WTC11 (cell line): ENCODE measurements at places on chromosomes 16 and 17. TPM values are rescaled to one million over a fixed set of nuclear protein-coding genes. Genes with fewer than 3 reads are reported as not detected.
A peak's percentile ranks its signal among the peaks of the same experiment; 100 is the strongest.

DNA sequence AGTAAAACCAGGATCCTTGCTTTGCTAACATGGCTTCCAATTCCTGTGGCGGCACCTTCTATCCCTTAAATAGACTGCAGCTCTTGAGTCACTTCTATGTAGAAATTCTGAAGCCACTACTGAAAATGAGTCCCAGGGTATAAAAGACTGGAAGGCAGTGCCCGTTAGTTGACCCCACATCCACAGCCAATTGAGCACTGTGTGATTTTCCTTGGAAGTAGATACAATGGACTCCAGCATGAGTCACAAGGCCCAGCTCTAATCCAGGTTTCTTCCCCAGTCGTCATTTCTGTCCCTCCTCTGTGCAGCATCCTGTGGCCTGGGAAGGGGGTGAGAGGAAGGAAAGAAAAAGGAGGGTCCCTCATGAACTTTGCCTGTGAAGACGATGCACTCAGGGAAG, 69.5 kb downstream of the HLF start:
- no peak overlapping the region for H3K27ac ChIP-seq
- no peaks in the 10 kb centered on the region for H3K36me3 ChIP-seq
- peaks cover 21% of the 10 kb centered on the region for H3K4me1 ChIP-seq

DNA sequence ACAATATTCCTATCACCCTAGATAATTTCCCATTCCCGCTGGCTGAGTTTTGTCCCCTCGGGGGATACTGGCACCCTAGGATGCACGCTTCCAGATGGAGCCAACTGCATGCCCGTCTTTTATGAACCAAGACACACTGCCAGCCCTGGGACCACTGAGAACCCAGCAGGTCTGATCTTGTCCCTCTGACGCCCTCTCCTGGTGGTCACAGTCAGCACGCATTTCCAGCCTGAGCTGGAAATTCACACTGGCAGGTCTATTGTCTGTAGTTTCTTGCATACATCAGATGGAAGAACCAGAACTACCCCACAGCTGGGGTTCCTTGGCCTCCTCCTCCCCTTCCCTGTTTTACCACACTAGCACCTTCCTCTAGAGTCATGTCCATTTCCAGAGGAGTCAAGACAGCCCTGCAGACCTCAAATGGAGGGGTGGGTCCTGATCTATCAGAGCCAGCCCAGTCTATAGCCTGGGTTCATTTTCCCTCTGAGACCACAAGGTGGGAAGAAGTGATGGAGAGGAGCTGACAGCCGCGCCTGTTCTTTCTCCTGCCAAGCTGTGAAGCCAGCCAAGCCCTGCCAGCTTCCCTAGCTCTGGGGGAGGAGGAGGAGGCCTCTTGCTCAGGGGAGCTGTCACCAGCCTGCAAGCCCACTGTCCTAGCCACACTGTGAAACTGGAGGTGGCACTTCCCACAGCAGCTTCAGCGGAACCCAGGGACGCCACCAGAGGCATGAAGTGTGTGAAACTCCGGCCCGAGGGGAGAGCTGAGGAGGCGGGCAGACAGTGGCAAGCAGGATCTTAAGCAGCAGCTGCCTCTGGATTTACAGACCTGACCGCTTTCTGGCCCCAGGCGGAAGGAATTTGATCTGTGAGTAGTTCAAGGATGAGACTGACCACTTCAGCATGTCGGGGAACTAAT, 29.3 kb downstream of the MXRA7 start:
- H3K27ac ChIP-seq, result no peak overlapping the region
- H3K4me1 ChIP-seq, result peaks cover 4% of the 10 kb centered on the region
- H3K4me3 ChIP-seq, result no peak overlapping the region
- H3K36me3 ChIP-seq, result no peaks in the 10 kb centered on the region

DNA sequence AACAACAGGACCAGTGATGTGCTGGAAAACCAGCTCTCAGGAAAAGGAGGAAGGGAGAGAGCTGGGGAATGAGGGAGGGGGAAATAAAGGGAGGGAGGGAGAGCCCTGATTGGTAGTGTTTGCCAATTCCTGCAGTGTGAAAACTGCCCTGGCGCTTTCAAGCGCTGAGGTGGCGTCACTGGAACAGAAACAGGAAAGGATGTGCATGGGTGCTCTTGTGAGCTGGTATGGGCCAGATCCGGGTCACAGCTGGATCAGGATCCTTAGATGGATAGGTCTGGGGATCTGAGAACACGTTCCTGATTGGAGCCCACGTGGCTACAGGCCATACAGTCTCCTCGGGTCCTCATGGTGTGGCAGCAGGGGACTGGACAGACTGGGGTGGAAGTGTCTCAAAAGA, 16.7 kb upstream of the MLKL start:
- H3K27me3 ChIP-seq, result no peaks in the 10 kb centered on the region
- no peaks in the 10 kb centered on the region for H3K36me3 ChIP-seq
- H3K27ac ChIP-seq, result no peak overlapping the region
- no peaks in the 10 kb centered on the region for H3K4me1 ChIP-seq
- no peak overlapping the region for H3K4me3 ChIP-seq

DNA sequence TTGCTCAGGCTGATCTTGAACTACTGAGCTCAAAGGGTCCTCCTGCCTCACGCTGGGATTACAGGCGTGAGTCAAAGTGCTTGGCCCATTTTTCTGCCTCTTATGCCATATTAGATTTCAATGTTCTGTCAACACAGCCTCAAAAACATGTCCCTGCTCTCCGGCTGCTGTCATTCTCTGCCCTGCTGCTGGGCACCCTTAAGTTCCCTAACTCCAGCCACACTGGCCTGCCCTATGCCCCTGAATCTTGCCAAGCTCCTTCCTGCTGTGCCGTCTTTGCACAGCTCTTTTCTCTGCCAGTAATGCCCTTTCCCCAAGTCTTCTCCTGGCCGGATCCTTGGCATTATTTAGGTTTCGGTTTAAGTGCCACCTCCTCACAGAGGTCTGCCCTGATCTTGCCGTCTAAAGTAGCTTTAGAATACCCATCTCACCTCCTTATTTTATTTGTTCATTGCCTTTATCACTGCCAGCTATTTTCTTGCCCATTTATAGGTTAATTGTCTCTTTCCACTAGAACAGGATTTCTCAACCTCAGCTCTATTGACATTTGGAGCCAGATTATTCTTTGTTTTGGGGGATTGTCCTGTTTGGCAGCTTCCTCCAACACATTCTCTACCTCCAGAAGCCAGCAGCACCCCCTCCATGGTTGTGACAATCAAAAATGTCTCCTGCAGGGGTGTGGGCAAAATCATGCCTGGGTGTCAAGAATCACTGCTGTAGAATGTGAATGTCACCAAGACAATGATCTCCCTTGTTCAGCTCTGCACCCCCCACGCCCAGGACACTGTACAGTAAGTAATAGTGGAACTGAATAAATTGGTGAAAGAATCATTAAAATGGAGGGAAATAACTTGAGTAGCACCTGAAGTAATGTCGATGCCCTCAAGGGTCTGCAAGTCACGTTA, 168.2 kb downstream of the CYLD start:
- DNase-seq, result no peak
- H3K27ac ChIP-seq, result no peak overlapping the region
- H3K36me3 ChIP-seq, result no peaks in the 10 kb centered on the region
- H3K27me3 ChIP-seq, result no peaks in the 10 kb centered on the region

GRCh38 chr17:69060822-69061221, at the start of gene ABCA9:
ABCA9 (minus strand) TSS chr17:69060927; CDS start chr17:69051126, 9,801 bp downstream.
- H3K4me3 ChIP-seq, result no peak within 1 kb of the TSS
- DNase-seq, result no peak
- H3K4me1 ChIP-seq, result peaks cover 4% of the 10 kb centered on the region; the same call in 1 of the 2 replicates
- H3K27ac ChIP-seq, result no peak within 1 kb of the TSS
- H3K36me3 ChIP-seq, result no peaks in the 10 kb centered on the region

- H3K4me1 ChIP-seq, result peaks cover 18% of the 10 kb centered on the region
- H3K4me3 ChIP-seq, result peak overlapping the region; percentile 83
- H3K36me3 ChIP-seq, result peaks cover 2% of the 10 kb centered on the region; the same call in 1 of the 2 replicates
- DNase-seq, result peak; percentile 41
- H3K27ac ChIP-seq, result peak overlapping the region; percentile 70
- no peaks in the 10 kb centered on the region for H3K27me3 ChIP-seq
These were observed 27.1 kb downstream of the GNPTG start for GRCh38 chr16:1378804-1379303.

- no peak overlapping the region for H3K4me3 ChIP-seq
- H3K27me3 ChIP-seq, result no peaks in the 10 kb centered on the region
- no peak for DNase-seq
- H3K4me1 ChIP-seq, result peaks cover 9% of the 10 kb centered on the region
- H3K27ac ChIP-seq, result no peak overlapping the region
- H3K36me3 ChIP-seq, result peaks cover 7% of the 10 kb centered on the region; the same call in 1 of the 2 replicates
These were observed 85.2 kb downstream of the ABR start for GRCh38 chr17:1094591-1094990.

GRCh38 chr17:56983366-56983765, 5.4 kb downstream of the SCPEP1 start:
- no peak overlapping the region for H3K4me3 ChIP-seq
- H3K36me3 ChIP-seq, result peaks cover 29% of the 10 kb centered on the region
- H3K4me1 ChIP-seq, result peaks cover 29% of the 10 kb centered on the region
- no peak overlapping the region for H3K27ac ChIP-seq
- DNase-seq, result no peak
- H3K27me3 ChIP-seq, result no peaks in the 10 kb centered on the region

DNA sequence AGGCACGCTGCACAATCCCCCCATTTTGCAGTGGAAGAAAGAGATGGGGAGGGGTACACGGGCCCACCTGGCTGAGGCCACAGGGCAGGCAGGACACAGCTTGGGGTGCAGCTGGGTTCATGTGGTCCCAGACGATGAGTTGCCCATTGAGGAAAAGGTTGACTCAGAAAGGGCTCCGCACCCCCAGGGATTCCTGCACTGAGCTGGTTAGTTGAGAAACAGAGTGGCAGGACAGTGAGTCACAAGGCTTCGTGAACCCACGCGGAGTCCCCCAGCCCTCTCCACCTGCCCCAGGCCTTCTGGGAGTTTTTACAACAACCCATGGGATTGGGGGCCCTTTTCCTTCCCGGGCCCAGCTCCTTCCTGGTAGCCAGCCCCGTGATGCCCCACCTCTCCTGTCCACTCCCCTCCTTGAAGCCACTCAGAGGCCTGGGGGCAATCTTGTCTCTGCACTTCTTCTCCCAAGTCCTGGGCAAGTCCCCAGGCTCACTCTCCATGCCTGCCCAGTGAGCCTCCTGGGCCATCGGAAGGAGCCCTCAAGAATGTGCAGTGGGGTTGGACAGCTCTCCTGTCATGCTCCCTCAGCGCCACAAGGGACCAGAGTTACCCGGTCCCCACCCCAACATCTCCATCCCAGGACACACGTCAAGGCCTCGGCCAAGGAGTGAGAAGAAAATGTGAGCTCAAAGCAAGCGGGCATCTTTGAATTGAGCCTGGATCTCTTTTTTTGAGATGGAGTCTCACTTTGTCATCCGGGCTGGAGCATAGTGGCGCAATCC, 251.2 kb downstream of the PARN start:
- peaks cover 4% of the 10 kb centered on the region; the same call in 1 of the 2 replicates for H3K4me1 ChIP-seq
- H3K27me3 ChIP-seq, result no peaks in the 10 kb centered on the region
- H3K36me3 ChIP-seq, result no peaks in the 10 kb centered on the region
- H3K27ac ChIP-seq, result no peak overlapping the region

- H3K4me1 ChIP-seq, result peaks cover 6% of the 10 kb centered on the region; the same call in 1 of the 2 replicates
- H3K27ac ChIP-seq, result no peak overlapping the region
- H3K27me3 ChIP-seq, result no peaks in the 10 kb centered on the region
- H3K36me3 ChIP-seq, result 0 out of 2 replicates have a peak, but pooled peaks cover 5% of the 10 kb centered on the region
- no peak for DNase-seq
- no peak overlapping the region for H3K4me3 ChIP-seq
These were observed 49.8 kb upstream of the SCNN1B start for GRCh38 chr16:23252310-23252709.

GRCh38 chr16:89574681-89575246, 794 bp upstream of the CPNE7 start:
- no peaks in the 10 kb centered on the region; the same call in 1 of the 2 replicates for H3K36me3 ChIP-seq
- DNase-seq, result peak; percentile 87
- peak overlapping the region; percentile 76 for H3K4me3 ChIP-seq
- no peak overlapping the region for H3K27ac ChIP-seq
- H3K4me1 ChIP-seq, result peaks cover 8% of the 10 kb centered on the region

DNA sequence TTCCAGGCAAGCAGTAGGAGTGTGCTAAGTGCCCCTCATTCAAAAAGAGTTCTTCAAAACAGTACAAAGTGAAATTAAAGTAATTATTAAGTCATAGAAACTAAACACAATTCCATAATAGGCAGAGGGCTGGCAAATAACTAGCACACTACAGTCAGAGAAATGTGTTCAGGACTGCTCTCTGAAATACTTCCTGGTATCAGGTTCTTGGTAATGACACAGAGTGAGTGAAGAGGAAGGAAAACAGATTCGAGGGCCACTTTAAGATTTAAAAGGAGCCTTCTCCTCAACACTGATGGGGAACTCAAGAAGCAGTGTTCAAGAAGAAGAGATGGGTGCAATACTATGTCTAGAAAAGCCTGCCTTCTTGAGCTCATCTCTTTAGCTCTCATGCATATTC, 139.2 kb downstream of the TOX3 start:
- no peak overlapping the region for H3K27ac ChIP-seq
- H3K27me3 ChIP-seq, result no peaks in the 10 kb centered on the region
- peaks cover 4% of the 10 kb centered on the region; the same call in 1 of the 2 replicates for H3K4me1 ChIP-seq
- DNase-seq, result no peak

DNA sequence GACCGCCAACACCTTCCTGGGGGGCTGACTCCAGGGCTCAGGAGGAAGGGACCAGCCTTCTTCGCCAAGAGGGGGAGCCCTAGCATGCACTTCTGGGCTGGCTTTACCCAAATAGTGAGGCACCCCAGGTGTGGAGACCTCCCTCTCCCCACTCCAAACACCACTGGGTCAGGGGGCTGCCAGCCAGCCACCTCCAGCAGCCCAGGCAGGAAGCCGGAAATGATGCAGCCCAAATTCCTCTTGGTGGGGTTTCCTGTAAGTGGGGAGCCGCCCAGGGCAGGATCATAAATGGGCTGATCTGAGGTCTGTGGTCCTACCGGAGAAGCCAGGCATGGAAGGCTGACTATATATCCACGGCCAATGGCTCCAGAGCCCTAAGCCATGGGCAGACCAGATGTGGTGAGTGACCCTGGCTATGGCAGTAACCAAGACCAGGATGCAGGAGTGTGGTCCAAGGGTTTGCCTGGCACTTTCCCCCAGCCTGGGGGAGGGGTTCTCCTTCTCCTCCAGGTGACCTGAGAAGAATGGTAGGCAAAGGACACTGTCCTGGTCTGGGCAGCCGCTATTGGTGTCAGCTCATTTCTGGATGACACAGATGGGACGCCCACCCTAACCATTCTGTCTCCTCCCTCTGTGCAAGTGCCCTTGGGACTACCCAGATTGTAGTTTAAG, 4.2 kb downstream of the GIT1 start:
- DNase-seq, result no peak
- peaks cover 43% of the 10 kb centered on the region for H3K4me1 ChIP-seq
- H3K27me3 ChIP-seq, result peaks cover 4% of the 10 kb centered on the region; the same call in 1 of the 2 replicates
- no peak overlapping the region for H3K27ac ChIP-seq
- peaks cover 22% of the 10 kb centered on the region for H3K36me3 ChIP-seq

The ACSM2A gene
- total RNA-seq, result 0.14 TPM in 1 of 3 replicates, not detected in the others

The NACA2 gene
- total RNA-seq, result not detected in 3 replicates

The SLC16A11 gene
- 0.48 to 0.62 TPM (median 0.53 TPM) in 3 replicates for total RNA-seq

The RASL10B gene
- 17.4 to 25.4 TPM (median 25.3 TPM) in 3 replicates for total RNA-seq

The DGKE gene
- 8.5 to 9.4 TPM (median 9.3 TPM) in 3 replicates for total RNA-seq
